ENCODE measurements at places on chromosomes 2 and 18.

DNA sequence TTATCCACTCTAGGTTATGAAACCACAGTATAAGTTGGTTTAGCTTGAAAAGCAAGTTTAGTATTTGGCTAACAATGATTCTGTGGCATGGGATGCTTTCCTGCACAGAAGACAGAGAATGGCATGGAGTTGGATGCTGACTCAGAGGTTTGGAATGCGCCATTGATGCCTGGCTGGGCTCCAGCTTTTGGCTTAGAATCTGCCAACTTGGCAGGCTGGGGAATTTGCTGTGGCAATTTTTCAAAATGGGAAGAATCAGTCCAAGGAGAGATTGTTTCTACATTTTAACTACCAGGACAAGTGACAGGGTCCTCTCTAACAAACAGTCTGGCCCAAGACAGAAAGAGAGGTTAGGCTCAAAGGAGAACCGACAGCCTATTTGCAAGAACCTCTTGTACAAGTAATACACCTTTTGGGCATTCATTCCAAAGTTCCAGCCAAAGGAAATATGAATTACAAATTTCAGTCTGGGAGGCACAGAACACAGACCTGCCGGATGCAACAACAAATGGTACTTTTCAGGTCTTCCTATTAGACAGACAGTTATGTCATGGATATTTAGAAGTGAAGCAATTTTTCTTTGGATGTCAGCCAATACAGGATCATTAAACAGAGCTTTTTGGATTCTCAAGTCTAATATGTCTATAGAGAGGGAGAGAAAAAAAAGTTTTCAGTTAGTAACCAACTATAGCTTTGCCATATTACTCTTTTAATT, 1027.7 kb downstream of the TMEM182 start:
- peak; percentile 0 for DNase-seq

DNA sequence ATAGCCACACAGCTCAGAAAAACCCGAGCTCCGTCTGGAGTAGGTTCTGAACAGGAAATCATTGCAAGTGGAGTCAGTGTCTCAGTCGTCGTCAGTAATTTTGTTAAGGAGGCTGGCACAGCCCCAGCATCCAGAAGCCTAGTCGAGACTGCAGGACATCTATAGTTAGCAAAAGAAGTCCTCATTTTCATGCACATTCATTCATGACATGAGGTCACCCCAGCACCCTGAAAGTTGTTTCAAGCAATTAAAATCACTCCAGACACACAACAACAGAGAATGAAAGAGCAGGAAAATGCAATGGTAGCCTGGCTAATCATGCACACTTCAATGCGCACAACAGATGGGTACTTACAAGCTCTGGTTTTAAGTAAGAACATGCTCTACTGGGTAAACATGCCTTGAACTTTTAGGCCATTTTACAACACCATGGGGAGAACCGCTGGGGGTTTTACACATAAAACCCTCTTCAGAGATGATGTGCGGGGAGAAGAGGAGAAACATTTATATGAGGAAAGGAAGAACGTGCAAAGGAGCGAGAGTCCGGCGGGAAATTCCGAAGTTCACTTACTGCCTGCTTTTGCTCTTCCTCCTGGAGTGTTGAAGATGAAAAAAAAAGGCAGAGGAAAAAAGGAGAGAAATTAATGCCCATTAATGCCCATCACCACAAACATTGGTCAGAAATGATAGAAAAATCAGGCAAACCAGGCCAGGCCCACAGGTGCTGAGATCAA, 77.4 kb upstream of the DNMT3A start:
- peak; percentile 3 for DNase-seq

DNA sequence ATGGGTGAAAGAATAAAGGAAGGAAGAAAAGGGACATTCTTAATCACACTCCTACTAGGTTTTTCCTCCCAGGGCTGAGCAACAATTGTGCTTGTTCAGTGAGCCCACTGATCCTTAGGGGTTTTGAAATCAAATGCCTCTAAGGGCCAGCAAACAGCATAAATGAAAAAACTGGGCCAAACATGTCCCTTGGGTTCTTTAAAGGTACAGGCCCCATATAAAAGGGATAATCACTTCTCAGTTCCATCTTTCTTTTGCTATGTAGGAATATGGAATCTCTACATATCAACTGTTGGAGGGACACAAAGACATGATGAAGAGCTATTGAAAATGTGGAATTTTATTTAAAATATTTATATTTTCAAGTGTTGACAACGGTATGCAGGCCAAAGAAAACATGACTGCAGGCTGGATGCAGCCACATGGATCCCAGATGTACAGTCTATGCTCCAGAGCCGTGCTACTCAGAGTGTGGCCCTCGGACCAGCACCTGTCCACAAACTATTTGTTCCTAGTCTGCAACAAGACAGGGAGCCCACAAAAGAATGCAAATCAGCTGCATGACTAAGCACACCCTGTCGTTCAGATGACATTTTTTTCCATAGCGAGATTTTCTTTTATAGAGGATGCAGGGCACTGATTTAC, 110.0 kb downstream of the CDH20 start:
- DNase-seq, result no peak

- no peak for DNase-seq
Observed at GRCh38 chr18:31649978-31650719, 34.2 kb downstream of the B4GALT6 start.

All from cardiac fibroblast (primary cell).